ENCODE measurements at places on chromosomes 3 and 15. TPM values are rescaled to one million over a fixed set of nuclear protein-coding genes. Genes with fewer than 3 reads are reported as not detected.

GRCh38 chr3:144743225-144743668, 771.6 kb downstream of the DIPK2A start:
- DNase-seq: no peak

DNA sequence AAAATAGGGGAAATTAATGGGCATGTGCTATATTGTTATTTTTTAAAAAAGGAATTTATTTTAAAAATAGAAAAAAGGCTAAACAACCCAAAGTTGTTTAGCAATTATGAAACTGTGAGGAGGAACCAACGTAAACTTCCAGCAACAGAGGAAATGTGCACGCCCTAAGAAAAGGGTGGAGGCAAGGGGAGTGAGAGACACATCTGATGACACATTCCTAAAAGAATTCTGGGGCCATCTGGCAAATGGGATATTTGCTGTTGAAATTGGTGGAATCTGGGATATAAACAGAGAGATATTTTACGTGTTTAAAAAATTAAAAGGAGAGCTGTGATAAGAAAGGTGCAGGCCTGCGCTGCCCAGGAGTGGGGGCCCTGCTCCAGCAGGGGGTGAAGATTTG, 50.8 kb upstream of the MUC13 start:
- DNase-seq: no peak

CLDND1 gene
- total RNA-seq: 74.5 TPM

DNA sequence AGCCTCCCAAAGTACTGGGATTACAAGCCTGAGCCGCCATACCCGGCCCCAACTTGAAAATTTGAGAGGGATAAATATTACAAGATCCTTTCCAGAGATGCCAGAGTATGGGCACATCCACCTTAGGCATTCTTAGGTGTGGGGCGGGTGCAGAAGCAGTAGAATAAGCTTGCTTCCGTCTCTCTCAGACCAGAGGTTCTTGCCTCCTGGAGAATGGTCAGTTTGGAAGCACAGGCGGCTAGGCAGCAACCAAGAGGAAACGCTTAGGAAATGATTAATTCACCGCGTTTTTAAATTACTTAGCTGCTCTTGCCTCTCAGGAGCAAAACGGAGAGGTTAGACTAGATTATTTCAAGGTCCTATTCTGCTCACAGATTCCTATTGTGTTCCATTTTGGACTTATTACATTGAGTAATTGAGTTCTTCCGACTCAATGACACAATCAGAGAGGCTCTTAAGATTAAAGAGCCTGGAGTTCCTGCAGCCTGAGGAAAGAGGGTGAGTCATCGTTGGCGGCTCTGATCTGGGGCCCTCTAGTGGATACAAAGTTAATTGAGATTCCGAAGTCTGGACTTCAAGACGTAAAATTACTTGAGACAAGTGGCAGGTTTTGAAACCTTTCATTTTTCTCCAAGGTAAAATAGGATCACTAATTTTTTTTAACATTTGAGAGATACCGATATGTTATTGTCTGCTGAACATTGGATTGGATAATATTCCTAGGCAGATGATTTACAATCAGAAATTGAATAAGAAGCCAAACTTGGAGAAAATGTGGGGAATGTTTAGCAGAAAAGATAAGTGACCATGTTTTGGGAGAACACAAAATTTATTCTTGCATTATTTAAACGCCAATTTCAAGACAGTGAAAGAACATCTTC, 5.8 kb upstream of the TOPAZ1 start:
- peak; percentile 82 for DNase-seq

DNA sequence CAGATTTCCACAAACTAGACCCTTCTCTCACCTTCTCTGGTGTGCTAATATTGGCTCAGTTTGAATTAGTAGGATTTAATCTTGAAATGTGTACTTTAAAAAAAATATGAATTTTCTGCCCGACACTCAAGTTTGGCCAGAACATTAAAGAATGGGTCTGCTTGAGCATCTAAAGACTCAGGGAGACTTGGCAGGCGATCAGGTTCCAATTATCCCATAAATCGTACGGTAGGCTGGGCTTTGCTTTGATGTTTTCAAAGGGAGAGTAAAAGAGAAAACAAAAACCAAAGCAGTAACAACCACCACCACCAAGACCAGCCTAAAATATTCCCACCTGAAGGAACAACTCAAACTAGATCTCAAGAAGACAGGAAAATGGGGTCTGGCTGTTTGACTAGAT, 230.8 kb downstream of the EBLN2 start:
- DNase-seq: peak; percentile 82

SCG5 gene
- total RNA-seq: 4.9 TPM

CHRD gene
- total RNA-seq: 16.7 TPM

DNA sequence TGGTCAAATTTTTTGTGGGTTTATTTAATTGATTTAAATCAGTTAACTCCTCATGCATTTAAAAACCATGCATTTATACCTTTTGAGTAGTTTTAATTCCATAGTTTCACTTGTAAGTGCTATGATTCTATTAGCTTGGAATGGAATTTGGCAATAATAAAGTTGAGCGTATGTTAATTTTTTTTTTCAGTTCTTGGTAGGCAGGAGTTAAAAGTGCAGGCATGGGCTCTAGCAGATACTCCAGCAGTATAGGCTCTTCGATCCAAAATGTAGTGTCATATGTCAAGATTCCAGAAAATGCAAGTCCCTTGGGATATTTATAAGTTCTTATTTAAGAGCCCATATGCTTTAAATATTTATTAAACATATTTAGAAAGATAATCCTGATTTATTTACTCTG, 70.3 kb downstream of the LYSMD4 start:
- peak; percentile 41 for DNase-seq

FRMD5 gene
- 0.83 TPM for total RNA-seq

DNA sequence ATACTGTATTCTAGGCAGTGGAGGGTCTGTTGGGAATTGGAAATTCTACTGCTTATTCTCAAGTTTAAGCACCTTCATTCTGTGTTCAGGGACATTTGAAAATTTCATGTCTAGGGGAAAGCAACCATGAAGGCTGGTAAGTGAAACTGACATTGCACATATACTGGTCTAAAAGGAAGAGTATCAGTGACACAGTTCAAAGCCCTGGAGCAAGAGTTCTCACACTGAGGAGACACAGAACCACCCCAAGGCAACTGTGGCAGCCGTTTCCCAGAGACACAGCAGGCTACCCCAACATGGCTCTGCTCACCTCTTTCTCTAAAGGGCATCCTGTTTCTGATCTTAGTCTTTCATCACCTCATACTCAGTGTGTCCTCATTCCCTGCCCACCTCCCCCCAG, 67.5 kb downstream of the KCNMB2 start:
- no peak for DNase-seq

DNA sequence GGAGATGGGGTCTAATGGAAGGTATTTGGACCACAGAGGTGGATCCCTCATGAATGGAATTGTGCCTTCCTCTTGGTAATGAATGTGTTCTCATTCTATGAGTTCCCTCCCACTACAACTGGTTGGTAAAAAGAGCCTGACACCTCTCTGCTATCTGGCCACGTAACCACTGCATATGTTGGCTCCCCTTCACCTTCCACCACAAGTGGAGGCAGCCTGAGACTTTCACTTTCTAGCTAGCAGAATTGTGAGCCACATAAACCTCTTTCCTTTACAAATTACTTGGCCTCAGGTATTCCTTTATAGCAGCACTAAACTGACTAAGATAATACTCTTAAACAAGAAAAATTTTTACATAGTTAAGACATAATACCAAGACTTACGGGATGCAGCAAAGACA, 155.3 kb downstream of the NR1I2 start:
- no peak for DNase-seq

FXR1 gene
- 315 TPM for total RNA-seq

SYNPR gene
- not detected for total RNA-seq

TATDN2 gene
- 32.9 TPM for total RNA-seq

- no peak for DNase-seq
Observed at GRCh38 chr3:119657887-119658702, 2.3 kb downstream of the POPDC2 start.

- DNase-seq: peak; percentile 86
Observed at GRCh38 chr15:57505949-57506391, 85.7 kb upstream of the MYZAP start.

GRCh38 chr3:18898911-18899310, 249.4 kb upstream of the KCNH8 start:
- DNase-seq: no peak

IL17RD gene
- 1.9 TPM for total RNA-seq

NCBP2 gene
- total RNA-seq: 47.9 TPM

DNA sequence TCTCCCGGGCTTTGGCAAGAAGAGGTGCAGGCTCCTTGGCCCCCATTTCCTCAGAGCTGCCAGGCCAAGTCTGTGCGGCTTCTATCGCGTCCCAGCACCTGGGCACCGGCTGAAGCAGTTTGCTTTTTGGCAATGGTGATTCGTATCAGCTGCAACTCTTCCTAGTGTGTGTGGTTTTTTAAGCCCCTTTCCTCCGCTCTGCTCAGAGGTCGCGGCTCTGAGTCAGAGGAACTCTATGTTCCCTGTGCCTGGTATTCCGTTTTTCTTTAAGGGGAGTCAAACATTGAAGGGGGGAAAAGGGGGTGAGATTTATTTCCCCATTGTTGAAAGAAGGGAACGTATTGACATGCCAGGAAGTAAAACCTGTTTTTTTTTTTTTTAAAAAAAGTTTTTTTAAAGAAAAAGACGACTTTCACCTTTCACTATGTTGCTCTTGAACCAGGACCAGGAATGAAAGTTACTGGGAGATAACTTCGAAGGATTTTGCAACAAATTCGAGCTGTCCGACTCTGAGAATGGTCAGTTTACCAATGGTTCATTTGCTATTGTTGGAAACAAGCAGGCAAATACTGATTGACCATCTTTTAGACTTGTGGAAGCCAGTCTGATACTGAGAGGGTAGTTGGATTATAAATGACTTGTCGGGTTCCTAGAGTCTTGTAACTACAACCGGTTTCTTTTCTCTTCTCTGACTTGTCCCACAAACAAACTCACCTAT, 1.1 kb downstream of the ARMC8 start:
- DNase-seq: peak; percentile 3

DNA sequence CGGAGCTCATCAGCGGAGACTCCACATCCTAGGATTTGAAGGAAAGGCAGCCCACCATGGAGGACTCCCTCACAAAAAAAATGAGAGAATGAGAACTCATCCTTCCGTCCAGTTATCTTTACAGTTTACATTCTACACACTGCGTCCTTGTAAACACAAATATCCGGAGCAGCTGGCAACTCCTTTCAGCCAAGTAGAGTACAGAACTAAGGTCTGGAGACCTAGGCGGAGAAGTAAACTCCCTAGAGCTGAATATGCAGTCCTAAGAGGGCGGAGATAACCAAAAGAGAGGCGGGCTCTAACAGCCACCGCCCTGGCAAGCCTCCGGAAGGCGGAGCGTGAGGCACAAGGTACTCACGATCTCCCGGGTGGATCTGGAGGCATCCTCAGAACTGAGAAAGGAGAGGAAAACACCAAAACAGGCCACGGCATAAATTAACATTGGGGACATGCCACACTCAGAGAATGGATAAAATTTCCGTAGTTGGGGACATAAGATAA, 924 bp upstream of the SIN3A start:
- peak; percentile 92 for DNase-seq

DNA sequence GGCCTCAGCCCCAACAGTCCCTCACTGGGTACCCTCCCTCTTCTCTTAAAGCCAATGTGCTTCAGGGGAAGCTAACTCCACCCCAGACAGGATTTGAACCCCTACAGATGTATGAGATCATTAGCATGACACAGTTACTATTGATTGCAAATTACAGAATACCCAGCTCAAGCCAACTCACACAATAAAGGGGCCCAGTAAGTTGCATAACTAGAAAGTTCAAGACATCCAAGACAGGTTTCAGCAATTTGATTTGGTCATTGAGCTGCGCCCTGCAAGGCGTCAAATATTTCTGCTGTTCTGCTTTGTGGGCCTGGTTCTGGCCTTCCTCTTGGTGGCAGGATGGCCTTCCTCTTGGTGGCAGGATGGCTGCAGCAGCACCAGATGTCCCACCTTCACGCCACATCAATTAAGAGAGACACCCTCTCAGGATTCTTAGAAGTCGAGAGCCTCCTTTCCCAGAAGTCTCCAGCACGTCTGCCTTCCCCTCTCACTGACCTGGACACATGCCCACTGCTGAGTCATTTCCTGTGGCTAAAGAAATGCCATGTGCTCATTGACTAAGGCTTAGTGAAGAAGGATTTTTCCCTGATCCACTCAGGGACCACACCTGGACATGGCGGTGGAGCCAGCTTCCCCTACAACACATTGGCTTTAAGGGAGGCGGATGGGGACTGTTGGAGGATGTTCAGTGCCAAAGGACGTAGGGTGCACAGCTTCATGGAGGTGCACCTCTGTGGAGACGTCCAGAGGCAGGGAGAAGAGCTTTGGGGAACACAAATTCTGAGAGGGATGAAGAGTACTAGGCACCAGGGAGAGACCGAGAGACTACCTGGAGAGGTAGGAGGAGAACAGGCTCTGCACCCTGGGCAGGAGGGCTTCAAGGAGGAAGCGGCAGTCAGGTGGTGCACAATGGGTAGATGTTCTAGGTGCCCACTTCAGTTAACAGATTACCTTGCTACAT, 49.1 kb downstream of the DNASE1L3 start:
- peak; percentile 71 for DNase-seq
